ENCODE measurements at places on chromosomes 2 and 18. TPM values are rescaled to one million over a fixed set of nuclear protein-coding genes. Genes with fewer than 3 reads are reported as not detected.

The TCF23 gene
- 6.7 TPM for total RNA-seq

The LRATD1 gene
- 133 TPM for total RNA-seq

The RAB6C gene
- total RNA-seq = 1.9 TPM

The PLEKHH2 gene
- total RNA-seq = 80.2 TPM

The SKA1 gene
- 6.6 TPM for total RNA-seq

The ACOXL gene
- 7.9 TPM for total RNA-seq

The XIRP2 gene
- 1.1 TPM for total RNA-seq

The UPP2 gene
- total RNA-seq = 0.16 TPM

The C2orf78 gene
- 3.5 TPM for total RNA-seq

The RBM45 gene
- 18.6 TPM for total RNA-seq

The TDRD15 gene
- 11.3 TPM for total RNA-seq

The SP9 gene
- total RNA-seq = 1.5 TPM

The CKAP2L gene
- total RNA-seq = 7.1 TPM

The SP140 gene
- 2.0 TPM for total RNA-seq

The PCARE gene
- 0.06 TPM for total RNA-seq

The IL18R1 gene
- total RNA-seq = 2.9 TPM

The KIF5C gene
- total RNA-seq = 146 TPM

The TXNDC2 gene
- total RNA-seq = 15.3 TPM

GRCh38 chr2:199136681-199137080 is 321.1 kb downstream of the SATB2 start:
- no peak for DNase-seq

GRCh38 chr2:227010433-227010832 is 153.6 kb downstream of the COL4A4 start:
- no peak for DNase-seq

DNA sequence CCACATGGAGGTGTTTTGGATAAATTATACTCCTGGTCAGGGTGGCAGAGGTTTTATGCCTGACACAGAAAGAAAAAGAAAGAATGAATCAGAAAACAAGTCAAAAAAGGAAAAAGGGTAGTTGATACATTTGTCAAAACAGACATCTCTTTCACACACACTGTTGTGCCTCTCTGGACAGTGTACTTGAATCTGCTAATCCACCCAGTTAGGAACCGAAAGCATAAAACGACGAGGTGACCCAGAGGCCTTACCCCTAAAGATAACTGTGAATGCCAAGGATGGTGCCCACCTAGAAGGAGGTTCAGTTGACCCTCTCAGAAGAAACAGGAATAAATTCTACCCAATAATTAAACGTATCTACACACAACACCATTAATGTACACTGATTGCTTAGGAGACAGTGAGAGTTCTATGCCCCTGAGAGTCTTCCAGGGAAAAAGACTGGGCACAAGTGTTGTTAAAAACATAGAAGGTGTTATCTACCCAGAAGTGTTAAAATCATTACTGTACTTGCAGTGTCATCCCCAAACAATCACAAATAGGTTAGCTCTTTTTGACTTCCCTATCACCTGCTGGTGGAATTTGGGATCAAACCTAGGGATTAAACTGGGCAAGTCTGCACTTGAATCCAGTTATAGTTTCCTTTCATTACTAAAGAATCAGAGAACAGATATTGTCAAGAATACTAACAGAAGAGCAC is 123.2 kb upstream of the DNAJC10 start:
- no peak for DNase-seq

DNA sequence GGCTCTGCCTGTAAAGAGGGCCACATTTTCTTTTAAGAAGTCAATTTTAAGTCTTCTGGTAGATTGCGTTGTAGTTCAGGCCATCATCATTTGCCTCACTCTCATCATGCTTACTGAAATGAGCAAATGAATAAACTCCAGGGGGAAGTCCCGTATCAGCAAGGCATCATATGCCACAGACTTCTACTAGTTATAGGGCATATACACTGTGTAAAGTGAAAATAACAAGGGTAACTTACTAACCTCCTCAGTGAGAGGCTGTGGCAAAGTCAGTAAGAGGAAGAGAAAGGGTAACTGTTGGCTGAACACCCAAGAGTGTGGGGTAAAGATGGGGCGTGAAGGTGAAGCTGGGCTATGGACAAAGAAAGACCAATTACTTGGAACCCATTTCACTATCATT is 456.2 kb downstream of the SPAG16 start:
- DNase-seq = no peak

- no peak for DNase-seq
These were observed 106.7 kb upstream of the PELI1 start for GRCh38 chr2:64250751-64251423.

GRCh38 chr2:69741229-69741574 is 732 bp upstream of the ANXA4 start:
- peak; percentile 87 for DNase-seq

GRCh38 chr2:173175222-173175621 is 99.6 kb downstream of the MAP3K20 start:
- no peak for DNase-seq

DNA sequence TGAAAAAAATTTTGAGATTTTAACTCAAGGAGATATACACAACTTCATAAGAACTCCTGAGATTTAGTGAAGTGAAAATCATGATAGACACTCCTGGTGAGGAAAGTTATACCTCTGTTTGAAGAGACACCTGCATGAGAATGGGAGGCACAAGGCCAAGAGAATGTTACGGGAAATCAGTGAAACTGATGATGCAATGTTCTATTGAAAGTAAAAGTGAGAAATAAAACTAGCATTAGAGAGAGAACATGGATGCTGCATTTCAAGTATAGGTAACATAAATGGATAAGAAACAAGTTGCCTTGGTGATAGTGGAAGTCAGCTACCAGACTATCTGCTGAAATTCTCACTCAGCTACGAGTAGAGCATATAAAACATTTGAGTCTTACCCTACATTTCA is 562.1 kb upstream of the FANCL start:
- DNase-seq = no peak

DNA sequence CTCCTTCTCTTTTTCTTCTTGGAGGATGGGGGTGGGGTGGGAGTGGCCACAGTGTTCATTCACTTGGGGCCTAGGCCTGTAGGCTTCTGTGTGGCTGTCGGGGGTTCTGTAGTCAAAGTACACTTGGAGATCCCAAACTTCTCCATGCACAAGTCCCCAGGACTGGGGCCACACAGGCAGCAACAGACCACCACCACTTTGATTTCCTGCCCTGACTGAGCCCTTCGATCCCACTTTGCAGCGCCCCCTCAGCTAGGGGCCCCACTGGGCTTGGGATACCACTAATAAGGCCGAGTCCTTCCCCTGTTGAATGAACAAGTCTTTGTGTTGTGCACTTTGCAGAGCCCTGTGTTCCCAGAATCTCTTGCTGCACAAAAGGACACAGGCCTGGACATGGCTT is 5.5 kb upstream of the TEX51 start:
- DNase-seq = no peak

- DNase-seq = no peak
These were observed 29.4 kb upstream of the GMPPA start for GRCh38 chr2:219469186-219469724.

DNA sequence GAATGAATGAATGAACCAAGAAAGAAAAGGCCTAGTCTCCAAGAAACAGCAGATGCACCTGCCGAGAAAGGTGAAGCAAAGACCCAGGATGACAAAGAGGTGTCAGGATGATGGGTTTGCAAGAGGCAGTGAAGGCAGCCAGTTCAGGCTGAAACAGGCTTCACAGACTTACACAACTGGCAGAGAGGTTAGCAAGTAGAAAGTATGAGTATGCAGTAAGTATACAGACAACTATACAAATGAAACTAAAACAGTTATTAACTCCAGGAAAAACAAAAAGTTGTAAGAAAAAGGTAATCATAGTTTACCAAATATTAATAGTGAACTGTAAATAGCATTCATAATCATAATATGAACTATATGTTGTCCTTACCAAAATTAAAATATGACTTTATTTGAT is 19.8 kb upstream of the RNU4ATAC start:
- DNase-seq = no peak

GRCh38 chr2:195461010-195461409 is 196.0 kb upstream of the SLC39A10 start:
- DNase-seq = no peak

- DNase-seq = no peak
These were observed 69.2 kb downstream of the RNF144A start for GRCh38 chr2:6986301-6986911.

GRCh38 chr18:31356025-31356424 is 20.6 kb upstream of the DSG4 start:
- DNase-seq = no peak

GRCh38 chr18:51514128-51514527 is 316.6 kb upstream of the MEX3C start:
- DNase-seq = no peak

- no peak for DNase-seq
These were observed 15.2 kb upstream of the NCL start for GRCh38 chr2:231479455-231479854.

- DNase-seq = no peak
These were observed 93.4 kb downstream of the DGKD start for GRCh38 chr2:233447506-233448219.

DNA sequence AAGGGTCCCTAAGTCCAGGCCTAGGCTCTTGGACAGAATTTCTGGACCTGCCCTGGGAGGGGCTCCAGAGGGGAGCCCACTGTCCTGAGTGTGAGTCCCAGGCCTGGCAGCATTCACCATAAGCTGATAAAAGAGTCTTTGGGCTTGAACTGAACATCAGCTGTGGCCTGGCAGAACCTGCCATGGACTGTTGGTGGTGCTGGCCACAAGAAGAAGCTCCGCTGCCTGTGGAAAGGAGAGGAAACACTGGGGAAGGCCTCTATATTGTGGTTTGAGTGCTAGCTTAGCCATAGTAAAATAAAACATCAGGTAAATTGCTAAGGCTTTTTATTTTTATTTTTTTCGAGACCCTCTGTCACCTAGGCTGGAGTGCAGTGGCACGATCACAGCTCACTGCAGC is 20.9 kb upstream of the BAZ2B start:
- DNase-seq = no peak

GRCh38 chr2:152497481-152498052 is 162.6 kb downstream of the FMNL2 start:
- peak; percentile 48 for DNase-seq

- DNase-seq = no peak
These were observed 8.2 kb downstream of the DPP4 start for GRCh38 chr2:162065767-162066166.

DNA sequence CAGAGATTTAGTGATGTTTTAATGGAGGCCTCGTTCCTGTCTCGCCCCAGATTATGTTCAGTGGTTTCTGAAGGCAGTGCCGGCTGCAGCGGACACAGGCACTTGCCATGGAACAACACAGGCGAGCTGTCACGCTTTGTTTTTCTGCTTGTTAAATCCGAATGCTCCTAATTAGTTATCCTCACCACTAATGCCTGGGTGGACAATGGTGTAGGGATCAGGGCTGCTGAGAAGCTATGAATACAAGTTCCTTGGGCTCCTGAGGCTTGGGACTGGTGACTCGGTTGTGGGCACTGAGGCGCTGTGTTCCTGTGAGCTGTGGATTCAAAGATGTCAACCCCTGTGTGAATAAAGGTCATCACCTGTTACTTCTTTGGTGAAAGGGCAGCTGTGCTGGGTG is 123.5 kb downstream of the PLEKHM3 start:
- no peak for DNase-seq

DNA sequence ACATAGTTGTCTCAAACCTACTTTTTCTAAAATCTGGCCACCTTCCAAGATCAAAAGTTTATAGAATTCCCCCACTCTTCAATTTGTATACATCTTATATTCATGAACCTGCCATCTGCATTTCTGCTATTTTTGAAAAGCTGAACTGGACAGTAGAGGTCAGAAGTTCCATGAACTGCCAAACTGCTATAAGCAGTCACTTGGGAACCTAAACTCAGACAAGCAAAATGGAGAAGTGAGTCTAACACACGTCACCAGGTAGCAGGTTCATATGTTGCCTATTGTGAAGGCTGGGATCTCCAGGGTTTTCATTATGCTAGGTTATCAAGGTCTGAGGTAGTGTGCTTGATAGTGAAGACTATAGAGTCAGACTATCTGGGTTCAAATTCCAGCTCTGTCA is 2.0 kb upstream of the MYO1B start:
- no peak for DNase-seq

DNA sequence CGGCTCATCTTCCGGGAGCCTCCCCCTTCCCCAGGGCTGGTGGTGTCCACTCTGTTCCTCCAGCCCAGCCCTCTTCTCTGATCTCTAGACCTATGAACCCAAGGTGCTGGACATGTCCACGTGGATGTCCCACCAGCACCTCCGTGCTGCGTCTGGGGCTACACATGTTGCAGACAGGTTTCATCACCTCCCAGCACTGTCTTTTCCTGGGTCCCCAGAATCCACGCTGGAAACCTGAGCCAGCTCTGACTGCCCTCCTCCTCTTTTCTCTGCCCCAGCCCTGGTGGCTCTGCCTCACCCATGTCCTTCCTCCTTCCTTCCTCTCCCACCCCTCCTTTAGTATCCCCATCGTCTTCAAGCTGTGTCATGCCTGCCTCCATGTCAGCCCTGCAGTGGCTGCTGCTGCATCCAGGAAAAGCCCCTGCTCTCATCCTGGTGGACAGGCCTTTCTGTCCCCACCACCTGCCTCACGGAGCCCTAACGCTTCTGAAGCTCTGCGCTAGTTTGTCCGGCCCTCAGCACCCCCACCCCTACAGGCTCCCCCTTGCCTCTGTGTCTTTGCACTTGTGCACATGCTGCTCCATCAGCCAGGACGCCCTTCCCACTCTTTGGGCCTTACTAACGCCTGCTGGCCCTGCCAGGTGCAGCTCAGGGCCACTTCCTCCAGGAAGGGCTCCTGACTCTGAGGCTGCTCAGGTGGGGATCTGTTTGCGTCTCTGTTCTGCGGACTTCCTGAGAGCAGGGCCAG is 105.9 kb downstream of the DYSF start:
- DNase-seq = no peak

GRCh38 chr18:22637787-22638186 is 220.1 kb upstream of the CTAGE1 start:
- DNase-seq = no peak

GRCh38 chr2:85822766-85823165 is 66.0 kb downstream of the ST3GAL5 start:
- DNase-seq = no peak

GRCh38 chr2:229445019-229445418 is 173.9 kb upstream of the PID1 start:
- peak; percentile 79 for DNase-seq

All from testis (tissue), 5 donors.